ENCODE measurements at places on chromosomes 4 and X.

DNA sequence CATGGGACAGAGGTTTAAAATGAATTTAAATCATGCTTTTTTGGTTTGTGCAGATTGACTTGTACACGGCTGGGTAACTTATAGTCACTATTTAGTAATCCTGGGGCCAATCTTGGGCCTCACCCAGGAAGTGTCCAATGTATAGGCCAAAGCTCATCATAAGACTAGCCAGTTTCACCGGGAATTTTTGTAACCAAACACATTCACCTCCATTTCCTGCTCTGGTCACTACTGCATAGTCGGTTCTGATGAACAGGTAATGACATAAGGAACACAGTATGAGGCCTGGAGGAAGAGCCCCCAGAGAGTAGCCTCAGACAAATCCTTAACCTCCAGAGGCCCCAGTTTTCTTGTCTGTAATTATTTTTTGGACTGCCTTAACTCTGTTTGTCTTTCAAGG, 81.9 kb downstream of the HPRT1 start:
- H3K27me3 ChIP-seq = no peaks in the 10 kb centered on the region
- H3K4me1 ChIP-seq = peaks cover 16% of the 10 kb centered on the region
- DNase-seq = no peak
- H3K36me3 ChIP-seq = no peaks in the 10 kb centered on the region
- no peak overlapping the region for H3K4me3 ChIP-seq
- no peak overlapping the region for H3K27ac ChIP-seq

DNA sequence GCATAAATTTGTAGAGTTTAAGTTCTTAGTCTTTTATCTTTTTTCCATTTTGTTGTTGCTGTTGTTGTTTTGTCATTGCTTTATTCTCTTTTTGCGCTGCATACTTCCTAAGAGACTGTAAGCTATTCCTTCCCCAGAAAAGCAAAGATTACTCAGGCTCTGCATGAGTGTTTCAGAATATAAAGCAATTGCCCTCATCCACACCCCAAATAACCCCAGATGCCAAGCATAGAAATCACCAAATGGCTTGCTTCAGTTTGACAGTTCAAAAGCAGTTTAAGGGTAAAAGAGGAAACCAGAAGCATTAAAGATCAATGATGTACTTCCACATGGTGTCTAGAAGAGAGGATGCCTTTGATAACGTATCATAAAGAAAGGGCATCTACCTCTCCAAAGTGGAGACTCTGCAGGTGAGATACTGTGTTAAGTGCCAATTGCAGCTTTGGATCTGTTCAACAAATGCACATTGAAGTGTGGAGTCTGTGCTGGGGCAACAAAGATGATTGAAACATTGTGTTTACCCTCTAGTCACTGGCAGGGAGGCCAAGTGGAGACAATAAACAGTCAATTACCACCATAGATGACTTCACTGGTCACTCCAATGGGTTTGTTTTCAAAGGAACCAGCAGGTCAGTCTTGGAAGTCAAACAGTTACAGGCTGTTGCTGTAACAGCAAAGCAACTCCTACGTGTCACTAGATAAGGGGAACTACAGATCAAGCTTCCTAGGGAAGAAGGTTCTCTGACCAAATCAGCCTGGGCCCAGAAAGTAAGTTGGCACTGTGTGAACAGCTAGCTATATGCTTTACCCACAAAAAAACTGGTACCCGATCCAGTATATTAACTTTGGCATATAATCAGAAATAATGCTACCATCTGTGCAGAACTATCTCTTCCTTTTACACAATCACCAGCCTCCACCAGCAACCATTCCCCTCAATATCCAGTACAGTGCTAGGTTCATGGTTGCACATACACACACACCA, 40.6 kb upstream of the IL21 start:
- DNase-seq = no peak
- H3K27me3 ChIP-seq = no peaks in the 10 kb centered on the region
- H3K4me3 ChIP-seq = no peak overlapping the region
- H3K36me3 ChIP-seq = peaks cover 3% of the 10 kb centered on the region
- H3K4me1 ChIP-seq = peaks cover 37% of the 10 kb centered on the region

DNA sequence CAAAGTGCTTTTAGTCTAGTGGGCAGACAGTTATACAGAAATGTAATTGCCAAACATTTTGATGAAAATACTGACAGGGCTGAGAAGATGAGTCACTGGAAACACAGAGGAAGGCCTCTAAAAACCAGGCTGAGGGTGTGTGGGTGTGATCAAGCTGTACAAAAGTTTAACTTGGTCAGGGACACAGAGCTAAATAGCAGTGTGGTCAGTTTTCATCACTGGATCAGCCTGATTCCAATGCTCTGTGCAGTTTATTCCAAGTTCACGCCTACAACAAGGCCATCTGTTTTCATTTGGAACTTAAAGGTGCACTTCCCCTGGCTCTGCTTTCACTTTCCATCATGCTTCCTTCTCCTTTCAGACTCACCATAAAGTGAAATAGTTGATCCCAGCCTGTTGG, 10.6 kb downstream of the CENPVL3 start:
- DNase-seq = no peak
- no peak overlapping the region for H3K27ac ChIP-seq
- H3K27me3 ChIP-seq = peaks cover 7% of the 10 kb centered on the region
- H3K4me1 ChIP-seq = peaks cover 3% of the 10 kb centered on the region
- H3K36me3 ChIP-seq = no peaks in the 10 kb centered on the region

GRCh38 chr4:4845027-4845426, 14.4 kb upstream of the MSX1 start:
- no peak overlapping the region for H3K4me3 ChIP-seq

DNA sequence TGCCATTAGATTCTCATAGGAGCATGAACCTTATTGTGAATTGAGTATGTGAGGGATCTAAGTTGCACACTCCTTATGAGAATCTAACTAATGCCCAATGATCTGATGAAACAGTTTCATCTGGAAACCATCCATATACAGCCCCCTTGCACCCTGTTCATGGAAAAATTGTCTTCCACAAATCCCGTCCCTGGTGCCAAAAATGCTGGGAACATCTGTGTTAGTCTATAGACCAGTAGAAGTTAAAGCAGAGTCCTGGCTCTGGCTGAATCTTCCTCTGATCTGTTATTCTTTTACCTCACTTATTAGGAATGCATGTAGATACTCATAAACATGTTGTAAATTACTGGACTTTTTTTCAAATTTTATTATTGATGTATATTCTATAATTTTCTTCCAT, 29.2 kb downstream of the SULT1B1 start:
- no peaks in the 10 kb centered on the region for H3K36me3 ChIP-seq
- H3K4me3 ChIP-seq = no peak overlapping the region
- no peak overlapping the region for H3K27ac ChIP-seq
- no peaks in the 10 kb centered on the region for H3K27me3 ChIP-seq
- H3K4me1 ChIP-seq = peaks cover 44% of the 10 kb centered on the region
- no peak for DNase-seq

DNA sequence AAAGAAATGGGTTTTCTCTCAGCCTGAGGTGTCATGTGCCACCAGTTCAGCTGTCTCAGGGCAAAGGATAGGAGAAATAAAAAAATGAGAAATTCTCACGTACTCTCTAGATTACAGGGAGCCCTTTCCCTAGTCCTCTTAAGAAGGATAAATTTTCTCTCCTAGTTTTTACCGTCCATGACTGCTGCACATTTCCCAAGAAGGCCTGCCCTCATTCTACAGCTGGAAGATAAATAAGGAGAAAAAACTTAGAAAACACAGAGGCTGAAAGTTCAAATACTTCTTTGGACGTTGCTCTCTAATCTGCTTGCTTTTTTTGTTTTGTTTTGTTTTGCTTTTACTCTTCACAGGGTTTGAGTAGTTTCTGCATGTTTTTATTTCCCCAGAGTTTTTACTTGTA, 211.9 kb downstream of the DCAF12L2 start:
- DNase-seq = no peak
- no peak overlapping the region for H3K4me3 ChIP-seq
- no peaks in the 10 kb centered on the region for H3K4me1 ChIP-seq
- H3K36me3 ChIP-seq = no peaks in the 10 kb centered on the region

- no peaks in the 10 kb centered on the region for H3K27me3 ChIP-seq
- no peak overlapping the region for H3K27ac ChIP-seq
- no peak overlapping the region for H3K4me3 ChIP-seq
- no peaks in the 10 kb centered on the region for H3K4me1 ChIP-seq
- DNase-seq = no peak
- H3K36me3 ChIP-seq = no peaks in the 10 kb centered on the region
Observed at GRCh38 chrX:30957753-30958152, 68.7 kb upstream of the TAB3 start.

- no peaks in the 10 kb centered on the region for H3K4me1 ChIP-seq
- H3K27ac ChIP-seq = no peak overlapping the region
- H3K36me3 ChIP-seq = no peaks in the 10 kb centered on the region
- peak; percentile 61 for DNase-seq
- H3K27me3 ChIP-seq = peaks cover 3% of the 10 kb centered on the region
Observed at GRCh38 chr4:9704551-9705332, 76.7 kb upstream of the DRD5 start.

GRCh38 chrX:17706676-17707075, 30.6 kb upstream of the SCML1 start:
- H3K36me3 ChIP-seq = peaks cover 9% of the 10 kb centered on the region
- no peaks in the 10 kb centered on the region for H3K27me3 ChIP-seq
- H3K4me1 ChIP-seq = peaks cover 4% of the 10 kb centered on the region
- no peak for DNase-seq
- no peak overlapping the region for H3K27ac ChIP-seq

DNA sequence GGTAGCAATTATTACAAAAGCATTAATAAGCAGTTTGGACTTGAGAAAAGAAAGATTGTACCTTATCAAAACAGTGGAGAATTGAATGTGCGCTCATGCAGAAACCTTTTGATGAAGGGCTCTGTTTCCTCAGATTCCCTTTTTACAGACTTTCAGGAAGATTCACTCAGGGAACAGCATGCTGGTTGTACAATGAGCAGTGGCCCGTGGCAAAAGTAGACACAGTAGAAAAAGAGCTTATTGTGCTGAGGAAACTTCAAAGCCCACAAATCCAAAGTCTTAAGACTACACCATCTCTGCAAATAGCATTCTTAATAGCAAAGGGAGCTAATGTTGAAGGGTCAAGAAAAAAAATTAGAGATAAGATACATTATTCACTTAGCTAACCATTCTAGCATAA, 858.9 kb downstream of the PDHA2 start:
- H3K4me3 ChIP-seq = no peak overlapping the region
- no peaks in the 10 kb centered on the region for H3K4me1 ChIP-seq
- H3K27ac ChIP-seq = no peak overlapping the region

Data from chondrocyte (in vitro differentiated cells).